ENCODE measurements at places on chromosomes 1 and 21.
A peak's percentile ranks its signal among the peaks of the same experiment; 100 is the strongest.

- DNase-seq: peak; percentile 67
Observed at GRCh38 chr1:27099587-27100334, 55.2 kb downstream of the SLC9A1 start.

DNA sequence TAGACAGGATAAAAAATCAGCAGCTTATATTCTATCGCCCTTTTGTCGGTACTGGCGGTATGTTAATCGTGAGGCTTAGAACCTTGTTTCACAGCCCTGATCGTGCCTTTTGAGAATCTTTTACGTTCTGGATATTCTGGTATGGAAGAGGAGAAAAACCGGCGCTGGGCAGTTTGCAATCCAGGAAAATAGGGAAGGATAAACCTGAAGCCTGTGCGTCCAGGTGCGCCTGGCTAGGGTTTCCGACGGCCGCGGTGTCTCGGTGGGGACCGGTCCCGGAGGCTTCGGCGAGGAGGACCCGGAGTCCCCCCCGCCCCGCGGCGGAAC is 258 bp upstream of the SYPL2 start:
- no peak for DNase-seq

GRCh38 chr1:182688436-182689205 is 4.2 kb upstream of the RGS8 start:
- no peak for DNase-seq

DNA sequence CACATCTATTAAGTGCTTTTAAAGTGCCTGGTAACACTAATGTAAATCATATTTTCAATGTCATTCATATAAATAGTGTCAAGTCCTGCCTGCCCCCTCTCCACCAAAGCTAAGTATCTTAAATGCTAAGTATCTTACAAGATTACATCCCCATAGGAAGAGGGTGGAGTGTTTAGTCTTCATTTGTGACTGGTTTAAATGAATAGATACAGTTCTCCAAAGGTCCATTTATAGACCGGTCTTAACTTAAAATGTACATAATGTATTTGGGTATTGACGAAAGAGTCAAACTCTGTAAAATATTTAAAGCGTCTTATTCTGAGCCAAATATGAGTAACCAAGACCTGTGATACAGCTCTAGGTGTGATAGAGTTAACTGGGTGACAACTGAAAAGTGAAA is 60.2 kb downstream of the POU2F1 start:
- DNase-seq: no peak

DNA sequence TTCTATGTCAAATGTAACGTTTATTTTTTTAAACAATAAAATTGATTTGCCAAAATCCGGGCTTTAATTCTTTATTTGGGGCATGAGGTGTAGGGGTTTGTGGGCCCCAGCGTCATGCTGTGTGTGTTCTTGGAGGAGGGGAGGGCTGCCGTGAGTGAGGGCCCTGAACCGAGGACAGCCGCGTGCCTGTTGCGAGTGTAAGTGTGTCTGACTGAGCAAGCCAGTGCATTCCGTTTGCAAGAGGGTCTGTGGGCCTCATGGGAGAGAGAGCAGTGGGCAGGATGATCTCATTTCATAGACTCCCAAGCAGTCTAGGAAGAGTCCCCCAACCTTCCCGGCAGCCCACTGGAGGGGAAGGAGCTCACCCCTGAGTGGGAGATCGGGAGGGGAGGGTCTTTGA is 21.4 kb upstream of the SPSB1 start:
- DNase-seq: no peak

DNA sequence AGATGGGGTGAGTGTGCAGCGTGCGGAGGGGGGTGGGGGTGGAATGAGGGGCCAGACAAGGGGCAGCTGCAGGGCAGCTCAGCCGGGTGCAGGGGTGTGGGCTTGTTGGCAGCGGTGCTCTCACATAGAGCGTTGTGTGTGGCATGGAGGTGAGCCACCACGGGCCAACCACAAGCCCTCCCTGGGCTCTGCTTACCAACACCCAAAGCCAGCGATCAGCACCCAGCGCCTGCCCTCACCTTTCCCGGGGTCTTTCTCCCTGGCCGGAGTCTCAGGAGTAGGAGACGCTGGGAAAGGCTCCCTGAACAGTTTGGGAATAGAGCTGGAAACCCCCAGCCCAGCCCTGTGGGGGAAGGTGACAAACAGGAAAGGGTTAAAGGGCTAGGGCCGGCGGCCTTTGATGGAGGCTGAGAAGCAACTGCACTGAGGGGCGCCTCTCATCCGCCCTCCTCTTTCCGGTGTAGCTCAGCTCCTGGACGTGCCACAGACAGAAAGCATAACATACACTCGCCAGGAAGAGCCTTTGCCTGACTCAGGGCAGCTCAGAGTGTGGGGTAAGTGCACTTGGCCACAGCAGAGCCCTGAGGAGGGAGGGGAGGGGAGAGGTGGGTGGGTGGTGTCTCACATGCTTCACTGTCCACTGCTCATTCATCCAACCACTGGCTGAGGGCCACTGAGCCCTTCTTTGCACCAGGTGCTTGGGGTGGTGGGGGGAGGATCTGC is 577 bp downstream of the IKBKE start:
- DNase-seq: peak; percentile 68

GRCh38 chr21:45515241-45516061 is 26.8 kb downstream of the SLC19A1 start:
- DNase-seq: no peak

- DNase-seq: peak; percentile 64
Observed at GRCh38 chr1:15249081-15249480, 2.1 kb downstream of the FHAD1 start.

DNA sequence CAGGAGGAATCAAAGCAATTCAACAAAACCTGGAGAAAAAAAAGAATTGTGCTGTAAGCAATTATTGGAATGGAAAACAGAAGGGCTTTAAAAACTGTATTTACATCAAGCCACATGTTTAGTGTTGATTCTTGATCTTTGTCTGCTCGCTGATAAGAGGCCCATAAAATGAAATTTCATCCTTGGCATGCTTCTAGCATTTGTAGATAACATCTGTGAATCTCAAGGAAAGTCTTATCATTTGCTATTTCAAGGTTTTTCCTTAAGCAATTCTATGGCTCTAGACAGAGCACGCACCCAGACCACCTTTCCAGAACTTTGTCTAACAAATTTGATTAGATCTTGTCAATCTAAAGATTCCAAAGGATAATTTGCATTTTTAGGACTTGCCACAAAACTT is 181.0 kb upstream of the FGGY start:
- DNase-seq: no peak

DNA sequence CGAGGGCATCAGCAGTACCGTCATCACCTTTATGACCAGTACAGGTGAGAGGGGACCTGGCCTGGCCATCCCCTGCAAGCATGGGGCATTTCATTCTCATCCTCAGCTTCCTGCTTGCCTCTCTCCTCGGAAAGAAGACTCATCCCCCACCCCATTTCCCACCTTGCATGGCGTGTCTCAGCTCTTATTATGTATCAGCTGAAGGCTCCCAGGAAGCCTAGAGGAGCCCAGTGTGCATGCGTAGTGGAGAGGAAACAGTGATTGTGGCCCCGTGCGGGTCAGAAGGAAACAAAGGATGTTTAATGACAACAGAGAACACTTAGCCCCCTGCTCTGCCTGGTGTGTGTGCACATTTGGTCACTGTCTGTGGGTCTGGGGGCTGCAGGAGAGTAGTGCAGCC is 40.3 kb upstream of the CNTN2 start:
- DNase-seq: no peak

DNA sequence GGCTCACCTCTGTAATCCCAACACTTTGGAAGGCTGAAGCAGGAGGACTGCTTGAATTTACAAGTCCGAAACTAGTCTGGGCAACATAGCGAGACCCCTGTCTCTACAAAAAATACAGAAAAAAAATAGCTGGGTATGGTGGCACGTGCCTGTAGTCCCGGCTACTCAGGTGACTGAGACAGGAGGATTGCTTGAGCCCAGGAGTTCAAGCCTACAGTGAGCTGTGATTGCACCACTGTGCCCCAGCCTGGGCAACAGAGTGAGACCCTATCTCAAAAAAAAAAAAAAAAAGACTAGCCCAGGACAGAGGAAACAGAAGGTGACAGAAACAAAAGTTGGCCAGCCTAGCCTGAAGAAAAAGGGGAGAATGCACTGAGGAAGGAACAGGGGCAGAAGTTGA is 21.2 kb downstream of the ARMH1 start:
- no peak for DNase-seq

DNA sequence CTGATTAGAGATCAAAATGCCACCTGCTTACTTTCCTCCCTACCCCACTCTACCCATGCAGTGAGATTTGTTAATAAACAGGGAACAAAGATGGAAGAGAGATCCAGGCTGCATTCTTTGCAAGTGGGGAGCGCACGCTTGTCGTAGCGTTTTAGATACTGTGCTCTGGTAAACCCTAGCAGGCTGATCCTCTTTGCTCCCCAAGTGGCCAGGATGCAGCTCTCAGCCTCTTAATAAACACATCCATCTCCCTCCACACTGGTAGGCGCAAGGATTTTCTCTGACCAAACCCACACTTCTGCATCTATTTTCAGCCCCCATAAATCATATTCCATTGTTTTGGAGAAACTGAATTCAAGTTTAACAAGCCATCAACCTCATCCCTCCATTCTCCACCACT is 2.9 kb downstream of the PGBD5 start:
- no peak for DNase-seq

- no peak for DNase-seq
Observed at GRCh38 chr1:97170300-97170699, 448.7 kb downstream of the PTBP2 start.

DNA sequence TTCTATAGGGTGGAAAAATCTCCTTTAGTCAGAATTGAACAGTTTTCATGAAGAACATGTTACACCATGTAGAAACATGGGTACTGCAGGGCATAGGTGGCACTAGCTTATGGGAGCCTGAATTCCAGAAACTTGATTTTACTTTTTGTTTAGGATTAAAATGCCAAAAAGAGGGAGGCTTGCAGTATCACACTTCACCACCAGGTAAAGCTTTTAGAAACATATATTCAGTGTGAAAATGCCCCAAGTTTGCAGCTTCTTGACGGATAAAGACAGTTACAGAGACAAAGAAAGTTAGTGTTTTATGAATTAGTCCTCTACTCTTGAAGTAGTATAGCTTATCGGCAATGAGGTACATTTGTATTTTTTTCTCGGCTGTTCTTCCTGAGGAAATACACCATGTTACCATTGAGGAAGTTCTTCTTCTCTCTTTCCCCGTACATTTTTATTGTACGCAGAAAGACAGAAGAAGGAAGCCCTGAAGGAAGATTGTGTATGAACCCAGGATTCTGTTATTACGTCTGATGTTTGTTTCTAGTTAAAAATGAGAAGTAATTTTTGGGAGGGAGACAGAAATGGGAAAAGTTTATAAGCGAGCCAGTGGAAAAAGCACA is 66.1 kb downstream of the PBX1 start:
- DNase-seq: no peak

DNA sequence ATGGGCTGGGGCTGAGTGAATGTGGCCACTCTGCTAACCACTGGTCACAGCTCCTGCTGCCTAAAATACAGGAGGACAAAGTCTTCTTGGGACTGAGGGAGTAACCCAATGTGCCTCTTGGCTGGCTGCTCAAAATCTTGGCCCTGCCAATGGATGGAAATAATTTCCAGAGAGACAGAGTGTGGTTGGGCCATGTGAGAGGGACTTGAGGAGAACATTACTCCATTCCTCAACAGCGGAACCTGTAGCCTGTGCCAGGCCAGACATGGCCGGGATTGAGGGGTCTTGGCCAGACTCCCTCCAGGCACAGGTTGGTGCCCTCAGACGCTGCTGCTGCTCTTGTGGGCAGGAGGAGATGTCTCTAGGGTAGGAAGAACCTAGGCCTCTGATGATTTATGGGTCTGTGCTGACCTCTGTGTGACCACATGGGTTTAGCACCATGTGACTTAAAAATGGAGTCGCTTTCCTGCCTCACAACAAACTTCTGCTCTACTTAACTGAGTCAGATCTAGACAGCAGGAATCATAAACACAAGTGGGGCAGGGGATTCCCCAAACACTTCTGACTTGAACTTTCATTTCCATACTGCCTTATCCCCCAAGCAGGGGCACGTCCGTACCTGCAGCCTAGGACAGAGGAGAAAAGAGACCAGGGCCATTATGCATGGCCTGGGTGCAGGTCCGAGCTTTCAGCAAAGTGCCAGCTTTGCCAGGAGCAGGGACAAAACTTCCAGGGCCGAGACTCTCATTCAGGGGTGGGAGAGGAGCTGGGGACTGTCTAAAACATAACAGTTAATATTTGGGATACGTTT is 79.2 kb downstream of the CD34 start:
- DNase-seq: peak; percentile 72

GRCh38 chr21:25801217-25802014 is 66.6 kb downstream of the GABPA start:
- peak; percentile 94 for DNase-seq

- DNase-seq: no peak
Observed at GRCh38 chr1:115325874-115326273, 12.2 kb downstream of the NGF start.

DNA sequence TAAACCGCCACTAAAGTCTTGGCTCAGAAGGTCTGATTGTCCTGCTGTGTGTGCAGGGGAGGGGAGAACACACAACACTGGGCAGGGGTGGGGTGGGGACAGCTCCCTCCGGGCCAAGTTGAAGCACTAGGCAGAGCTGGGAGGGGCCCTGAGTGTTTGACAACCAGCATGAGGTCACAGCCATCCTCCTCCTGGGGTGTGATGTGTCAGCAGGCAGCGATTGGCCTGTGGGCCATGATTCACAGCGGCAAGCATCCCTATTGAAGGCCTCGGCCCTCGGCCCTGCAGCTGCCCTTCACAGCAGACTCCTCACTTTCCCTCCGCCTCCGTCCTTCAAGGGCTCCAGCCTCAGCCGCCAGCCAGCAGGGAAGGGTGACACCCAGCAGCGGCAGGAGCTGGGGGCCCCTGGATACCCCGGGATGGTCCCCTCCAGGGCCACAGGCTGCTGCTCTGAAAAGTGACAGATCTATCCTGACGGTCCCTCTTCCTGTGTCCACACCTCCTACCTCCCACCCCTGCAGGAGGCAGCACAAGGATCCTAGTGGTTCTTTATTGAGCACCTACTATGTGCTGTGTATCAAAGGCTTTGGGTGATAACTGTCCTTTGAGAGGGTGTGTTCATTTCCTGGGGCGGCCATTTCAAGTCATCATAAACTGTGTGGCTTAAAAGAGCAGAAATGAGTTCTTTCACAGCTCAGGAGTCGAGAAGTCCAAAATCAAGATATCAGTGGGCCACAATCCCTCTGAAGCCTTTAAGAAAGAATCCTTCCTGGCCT is 66.0 kb upstream of the SLC25A33 start:
- no peak for DNase-seq

GRCh38 chr1:230753191-230753585 is 6.0 kb downstream of the CAPN9 start:
- DNase-seq: no peak

DNA sequence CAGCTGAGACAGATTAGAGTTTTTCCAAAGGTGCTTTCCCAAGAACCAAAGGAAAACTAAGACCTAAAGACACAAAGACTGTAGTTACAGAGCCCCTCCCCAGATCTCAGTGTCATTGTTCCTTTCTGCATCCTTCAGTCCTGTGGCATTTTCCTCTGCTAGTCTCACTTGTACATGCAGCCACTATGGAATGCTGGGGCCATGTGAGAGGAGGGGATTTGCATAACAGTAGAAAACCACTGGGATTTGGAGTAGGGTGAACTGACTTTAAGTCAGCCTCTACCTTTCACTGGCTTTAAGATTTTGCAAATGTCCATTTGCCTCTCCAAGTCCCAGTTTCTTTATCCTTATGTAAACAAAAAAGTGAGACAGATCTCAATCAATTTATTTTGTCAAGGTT is 119.4 kb upstream of the F3 start:
- no peak for DNase-seq

- no peak for DNase-seq
Observed at GRCh38 chr1:71240656-71241055, 159.8 kb upstream of the ZRANB2 start.

Measured in activated T-cell treated with anti-CD3 and anti-CD28 coated beads, Interleukin-2, amount 50 U/mL, for 48 hours (primary cell).